Activated CD4-positive, alpha-beta memory T cell treated with anti-CD3 and anti-CD28 coated beads, Interleukin-2, amount 10 ng/mL, durations not matched to agents 7 days and 5 days (primary cell): ENCODE measurements at places on chromosomes 5 and 9.

GRCh38 chr9:90000925-90001324, 396.1 kb downstream of the GADD45G start:
- peaks cover 11% of the 10 kb centered on the region for H3K27me3 ChIP-seq
- DNase-seq, result no peak
- H3K4me1 ChIP-seq, result peaks cover 28% of the 10 kb centered on the region
- H3K27ac ChIP-seq, result no peak overlapping the region

GRCh38 chr5:81965524-81965923, 6.3 kb upstream of the ATG10 start:
- no peak overlapping the region for H3K27ac ChIP-seq
- H3K36me3 ChIP-seq, result no peaks in the 10 kb centered on the region
- H3K4me3 ChIP-seq, result no peak overlapping the region
- H3K4me1 ChIP-seq, result peaks cover 3% of the 10 kb centered on the region
- no peaks in the 10 kb centered on the region for H3K27me3 ChIP-seq
- DNase-seq, result no peak

GRCh38 chr5:88724201-88724600, 158.8 kb downstream of the MEF2C start:
- H3K36me3 ChIP-seq, result no peaks in the 10 kb centered on the region
- peaks cover 17% of the 10 kb centered on the region for H3K27me3 ChIP-seq
- no peaks in the 10 kb centered on the region for H3K4me1 ChIP-seq
- DNase-seq, result no peak
- no peak overlapping the region for H3K4me3 ChIP-seq
- H3K27ac ChIP-seq, result no peak overlapping the region

GRCh38 chr9:110192531-110193261, 15.3 kb downstream of the C9orf152 start:
- no peak overlapping the region for H3K27ac ChIP-seq
- H3K36me3 ChIP-seq, result no peaks in the 10 kb centered on the region
